ENCODE measurements at places on chromosomes 7 and 10.
A peak's percentile ranks its signal among the peaks of the same experiment; 100 is the strongest.

DNA sequence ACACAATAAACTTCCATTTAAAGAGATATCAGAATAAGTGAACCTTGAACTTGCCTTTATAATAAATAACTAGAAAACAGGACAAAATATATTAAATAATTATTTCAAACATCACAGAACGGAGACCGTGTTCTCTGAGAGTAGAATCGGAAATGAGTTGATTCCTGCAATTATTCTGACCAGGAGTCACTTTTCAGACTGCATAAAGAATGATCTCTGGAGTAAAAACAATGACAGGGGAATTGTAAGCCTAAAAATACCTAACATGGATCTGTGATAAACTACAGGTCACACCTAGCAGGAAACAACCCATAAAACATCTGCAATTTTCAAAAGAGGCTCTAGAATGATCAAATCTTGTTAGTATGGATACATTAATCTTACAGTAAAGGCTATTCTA is 577.5 kb upstream of the SORCS1 start:
- DNase-seq, result no peak

DNA sequence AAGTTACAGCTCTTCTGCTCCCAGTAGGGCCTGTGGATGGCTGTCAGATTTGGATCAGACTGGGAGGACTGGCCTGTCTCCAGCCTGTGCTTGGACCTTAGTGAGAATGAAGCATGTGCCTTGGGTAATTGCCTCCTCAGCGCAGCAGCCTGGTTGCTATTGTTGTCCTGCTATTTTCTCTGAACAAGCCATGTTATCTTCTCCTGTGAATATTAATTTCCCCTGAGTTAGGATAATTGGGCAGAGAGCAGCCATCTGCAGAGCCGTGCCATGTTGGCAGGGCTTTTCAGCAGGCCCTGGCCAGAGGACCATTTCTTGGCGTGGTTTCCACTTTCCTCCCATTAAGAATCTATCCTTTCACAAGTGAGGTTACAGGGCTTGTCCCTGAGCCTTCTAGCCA is 497.3 kb downstream of the SORCS3 start:
- DNase-seq, result peak; percentile 8

- DNase-seq, result no peak
Measured at GRCh38 chr10:124348801-124349200, 69.9 kb downstream of the OAT start.

DNA sequence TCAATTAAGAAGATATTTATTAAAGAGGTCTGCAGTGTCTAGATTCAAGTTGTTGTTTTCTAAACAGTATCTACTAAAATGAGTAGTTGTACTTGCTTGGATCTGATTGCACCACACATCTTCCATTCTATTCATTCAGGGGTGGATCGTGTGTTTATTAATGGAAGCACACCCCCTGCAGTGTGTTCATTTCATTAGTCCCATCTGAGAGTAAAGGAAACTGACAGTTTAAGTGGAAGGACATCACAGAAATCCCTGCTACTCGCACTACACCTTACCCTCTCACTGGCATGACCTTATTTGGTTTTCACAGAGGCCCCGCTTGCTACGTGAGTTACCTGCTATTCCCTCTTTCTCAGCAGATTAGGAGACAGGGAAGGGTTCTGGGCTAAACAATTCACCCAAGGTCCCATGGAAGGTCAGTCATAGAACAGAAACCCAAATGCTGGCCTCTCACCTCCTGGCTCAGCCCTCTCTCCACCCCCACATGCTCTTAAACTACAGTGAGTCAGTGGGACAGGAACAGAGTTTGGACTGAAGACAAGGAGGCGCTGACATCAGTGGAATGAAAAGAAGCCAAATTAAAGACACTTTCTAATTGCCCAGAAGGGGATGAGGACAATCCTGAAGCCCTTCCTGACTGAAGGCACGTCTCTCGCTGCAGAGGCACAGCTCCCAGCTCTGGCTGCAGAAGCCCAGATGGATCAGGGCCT is 369.2 kb upstream of the NRP1 start:
- no peak for DNase-seq

- no peak for DNase-seq
Measured at GRCh38 chr10:88707429-88708155, 1.5 kb downstream of the LIPK start.

- DNase-seq, result no peak
Measured at GRCh38 chr10:95987685-95988426, 55.5 kb upstream of the CCNJ start.

DNA sequence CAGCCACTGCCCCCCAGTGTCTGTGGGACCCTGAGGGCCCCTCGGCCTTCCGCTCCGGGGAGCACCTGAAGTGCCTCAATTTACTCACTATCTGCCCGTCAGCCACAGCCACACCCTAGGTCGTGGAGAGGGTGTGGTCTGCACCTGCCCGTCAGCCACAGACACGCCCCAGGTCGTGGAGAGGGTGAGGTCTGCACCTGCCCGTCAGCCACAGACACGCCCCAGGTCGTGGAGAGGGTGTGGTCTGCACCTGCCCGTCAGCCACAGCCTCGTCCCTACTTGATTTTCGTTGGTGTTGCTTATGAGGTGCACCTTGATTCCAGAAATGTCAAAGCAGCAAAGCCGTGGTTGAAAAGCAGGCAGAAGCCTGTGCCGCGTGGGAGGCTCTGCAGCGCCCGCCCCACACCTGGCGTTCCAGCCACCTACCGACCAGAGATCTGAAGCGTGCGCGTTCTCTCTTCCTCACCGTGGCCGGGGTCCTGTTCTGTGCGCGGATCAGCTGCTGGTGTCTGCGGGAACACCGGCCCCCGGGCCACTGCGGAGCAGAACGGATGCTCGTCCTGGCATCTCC is 101.6 kb downstream of the DYNC2I1 start:
- no peak for DNase-seq

DNA sequence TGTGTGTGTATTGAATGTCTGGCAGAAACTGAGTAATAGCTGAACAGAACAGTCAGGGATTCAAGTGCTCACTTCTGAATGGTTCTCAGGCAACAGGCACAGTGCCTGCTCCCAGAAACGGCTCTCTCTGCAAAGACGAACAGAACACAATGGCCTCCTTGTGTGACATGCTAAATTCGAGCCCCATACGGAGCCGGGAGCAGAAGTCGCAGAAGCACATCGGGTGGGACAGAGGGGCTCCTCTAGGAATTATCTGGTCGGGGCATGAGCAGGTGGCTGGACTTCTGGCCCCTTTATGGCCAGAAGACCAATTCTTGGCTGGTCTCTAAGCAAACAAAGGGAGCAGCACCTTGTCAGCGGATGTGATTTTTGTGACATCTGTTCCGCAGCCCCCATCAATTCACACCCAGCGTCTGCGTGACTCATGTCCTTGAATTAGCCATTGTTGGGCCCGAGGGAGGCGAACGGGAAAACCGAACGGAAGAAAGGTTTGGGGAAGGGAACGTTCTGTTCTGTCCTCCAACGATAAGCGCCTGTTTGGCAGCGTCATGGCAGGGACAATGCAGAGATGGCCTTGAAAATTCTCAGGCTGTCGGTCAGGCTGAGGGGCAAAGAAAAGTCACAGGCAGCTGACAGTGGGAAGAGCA is 47.3 kb upstream of the NPTX2 start:
- DNase-seq, result peak; percentile 88

DNA sequence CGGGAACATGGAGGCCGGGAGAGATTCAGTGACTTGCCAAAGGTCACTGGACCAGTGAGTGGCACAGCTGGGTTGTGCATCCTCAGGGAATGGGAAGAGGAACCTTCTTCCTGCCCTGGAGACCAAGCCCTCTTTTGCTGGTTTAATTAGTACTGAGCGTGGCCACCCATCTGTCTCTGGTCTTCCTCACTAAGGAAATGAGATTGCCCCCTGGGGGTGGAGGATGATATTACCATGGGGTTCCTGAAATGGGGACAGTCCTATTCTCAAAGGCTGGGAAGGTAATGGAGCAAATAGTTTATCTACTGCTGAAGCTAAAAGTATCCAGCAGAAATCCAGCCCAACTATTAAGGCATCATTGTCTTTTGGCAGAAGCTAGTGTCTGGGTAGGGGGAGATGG is 98.6 kb upstream of the FGFR2 start:
- DNase-seq, result no peak

DNA sequence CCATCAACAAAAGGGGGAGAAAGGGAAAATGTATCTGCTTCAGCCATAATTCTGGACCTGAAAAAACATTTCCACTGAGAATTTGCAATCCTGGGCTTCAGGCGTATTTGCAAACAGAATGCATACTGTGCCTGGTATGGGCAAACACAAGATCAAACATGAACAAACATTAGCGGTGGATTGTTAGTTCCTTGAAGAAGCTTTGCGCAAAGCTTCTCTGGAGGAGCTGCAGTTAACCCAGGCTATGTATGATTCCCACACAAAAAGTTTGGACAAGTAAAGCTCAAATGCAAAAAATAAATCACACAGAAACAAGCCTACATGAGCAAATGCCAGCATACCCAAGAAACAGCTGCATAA is 20.4 kb upstream of the HILPDA start:
- DNase-seq, result no peak

GRCh38 chr10:122774231-122774630 is 71.4 kb downstream of the CUZD1 start:
- peak; percentile 6 for DNase-seq

- DNase-seq, result no peak
Measured at GRCh38 chr7:88276605-88277153, 30.0 kb downstream of the STEAP4 start.

DNA sequence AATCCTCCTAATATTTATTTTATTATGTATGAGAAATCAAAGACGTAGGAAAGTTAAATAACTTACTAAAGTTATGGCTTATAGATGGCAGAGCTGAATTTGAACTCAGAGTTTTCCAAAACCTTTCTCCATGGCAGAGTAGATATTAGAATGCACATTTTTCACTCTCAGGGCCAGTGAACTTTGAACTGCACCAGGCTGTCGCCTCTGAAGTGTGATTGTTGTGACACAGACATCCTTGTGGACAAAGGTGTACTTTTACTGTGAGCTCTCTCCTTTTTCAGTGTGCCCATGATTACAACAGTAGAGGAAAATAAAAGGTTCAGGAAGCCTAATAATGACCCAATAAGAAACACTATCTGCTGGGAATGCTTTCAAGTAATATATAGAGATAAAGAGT is 29.1 kb downstream of the TES start:
- no peak for DNase-seq

GRCh38 chr10:51204066-51204465 is 129.8 kb downstream of the PRKG1 start:
- DNase-seq, result no peak

GRCh38 chr7:18053177-18053928 is 25.7 kb upstream of the PRPS1L1 start:
- DNase-seq, result no peak

- no peak for DNase-seq
Measured at GRCh38 chr10:114632869-114633715, 25.0 kb downstream of the ABLIM1 start.

GRCh38 chr7:70030745-70031144 is 432.5 kb downstream of the AUTS2 start:
- no peak for DNase-seq

GRCh38 chr10:132356621-132357195 is 24.7 kb downstream of the LRRC27 start:
- no peak for DNase-seq

DNA sequence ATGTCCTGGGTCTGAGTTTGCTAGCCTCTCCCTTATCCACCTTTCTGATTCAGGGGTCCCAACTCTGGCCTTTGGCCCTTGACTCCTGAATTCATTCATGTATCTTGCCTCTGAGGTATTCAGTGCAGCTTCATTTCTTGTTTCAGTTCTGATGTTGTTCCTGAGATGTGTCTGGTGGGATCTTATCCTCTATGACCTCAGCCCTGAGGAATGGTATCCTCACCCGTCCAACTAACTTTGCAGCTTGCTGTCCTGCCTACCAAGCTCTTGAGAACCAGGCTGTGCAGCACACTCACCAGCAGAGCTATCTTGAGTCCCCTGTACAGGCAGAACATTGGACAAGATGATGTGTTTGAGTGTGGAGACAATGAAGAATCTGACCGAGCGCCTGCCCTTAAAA is 13.8 kb downstream of the SUFU start:
- no peak for DNase-seq

DNA sequence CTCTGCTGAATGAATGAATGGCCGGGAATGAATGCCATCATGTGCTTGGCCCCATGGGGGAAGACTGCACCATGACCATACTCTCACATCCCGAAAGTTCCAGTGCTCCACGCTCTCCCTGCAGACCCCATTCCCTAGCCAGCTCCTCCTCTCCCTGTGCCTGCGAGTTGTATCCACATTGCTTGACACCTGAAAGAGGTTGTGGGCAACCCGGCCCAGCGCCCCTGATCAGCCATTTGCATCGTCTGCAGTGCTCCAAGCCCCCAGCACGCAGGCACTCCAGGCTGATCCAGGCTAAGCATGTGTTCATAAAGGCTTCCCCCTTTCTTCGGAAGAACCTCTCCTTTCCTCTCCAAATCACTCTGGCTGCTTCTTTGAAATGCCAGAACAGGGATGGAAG is 354.4 kb upstream of the MKI67 start:
- no peak for DNase-seq

GRCh38 chr10:89171996-89172395 is 35.1 kb downstream of the CH25H start:
- DNase-seq, result no peak

GRCh38 chr10:122674781-122675180 is 24.9 kb downstream of the C10orf120 start:
- no peak for DNase-seq

GRCh38 chr7:31108097-31108657 is 56.1 kb downstream of the ADCYAP1R1 start:
- DNase-seq, result no peak

- no peak for DNase-seq
Measured at GRCh38 chr7:125255810-125256209, 326.2 kb upstream of the POT1 start.

GRCh38 chr10:118204292-118204943 is 137.7 kb downstream of the FAM204A start:
- DNase-seq, result no peak

GRCh38 chr10:96496281-96496925 is 17.3 kb downstream of the TLL2 start:
- DNase-seq, result no peak

GRCh38 chr10:79223091-79224048 is 123.9 kb upstream of the PPIF start:
- peak; percentile 54 for DNase-seq

GRCh38 chr7:130065500-130066152 is 4.7 kb upstream of the KLHDC10 start:
- DNase-seq, result no peak

- DNase-seq, result no peak
Measured at GRCh38 chr10:78985973-78986818, 82.6 kb upstream of the ZMIZ1 start.

DNA sequence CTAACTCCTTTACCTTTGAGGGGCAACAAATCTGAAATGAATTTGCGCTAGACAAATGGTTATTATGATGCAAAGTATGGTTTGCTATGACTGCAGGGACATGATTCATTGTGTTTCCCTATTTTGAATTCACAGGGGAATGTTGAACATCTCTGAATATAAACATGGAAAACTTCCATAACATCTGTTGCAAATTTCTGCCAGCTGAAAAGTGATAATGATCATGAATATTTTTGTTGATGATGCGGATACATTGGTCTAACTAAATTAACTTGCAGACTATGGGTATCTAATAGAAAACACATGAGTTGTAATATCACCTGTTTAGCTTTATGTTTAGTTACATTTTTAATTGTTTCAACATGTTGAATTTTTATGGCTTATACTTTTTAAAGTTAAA is 1325.5 kb downstream of the REEP3 start:
- no peak for DNase-seq

GRCh38 chr7:16753102-16753931 is at the start of gene TSPAN13:
Gene TSPAN13, plus strand, starts transcription at chr7:16753755. Its CDS starts 213 bp downstream, at chr7:16753968.
- peak; percentile 23 for DNase-seq

- peak; percentile 54 for DNase-seq
Measured at GRCh38 chr7:34059136-34059828, 153.9 kb downstream of the BMPER start.

Data from hippocampal formation (tissue), 2 donors.